ENCODE measurements at places on chromosomes 4 and X.

DNA sequence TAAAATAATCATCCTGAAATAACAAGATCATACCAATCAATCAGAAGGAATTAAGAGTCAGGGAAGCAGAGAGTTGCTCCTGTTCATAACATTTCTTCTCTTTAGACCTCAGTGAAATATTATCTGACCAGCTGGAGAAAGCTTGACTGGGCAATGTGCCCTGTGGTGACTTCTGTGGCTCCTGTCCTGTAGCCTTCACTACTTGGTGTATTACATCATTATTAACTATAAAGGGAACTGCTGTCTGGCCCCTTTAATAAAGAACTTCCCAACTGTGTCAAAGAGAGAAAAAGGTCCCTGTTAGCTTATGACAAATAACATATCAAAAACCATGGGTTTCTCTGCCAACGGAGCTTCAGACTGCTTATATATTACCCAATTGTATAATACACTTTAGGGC is 18.0 kb downstream of the OPHN1 start:
- DNase-seq: no peak

- DNase-seq: no peak
Measured at GRCh38 chrX:43469391-43470054, 186.6 kb upstream of the MAOA start.

- no peak for DNase-seq
Measured at GRCh38 chr4:101114936-101115372, 232.4 kb downstream of the PPP3CA start.

DNA sequence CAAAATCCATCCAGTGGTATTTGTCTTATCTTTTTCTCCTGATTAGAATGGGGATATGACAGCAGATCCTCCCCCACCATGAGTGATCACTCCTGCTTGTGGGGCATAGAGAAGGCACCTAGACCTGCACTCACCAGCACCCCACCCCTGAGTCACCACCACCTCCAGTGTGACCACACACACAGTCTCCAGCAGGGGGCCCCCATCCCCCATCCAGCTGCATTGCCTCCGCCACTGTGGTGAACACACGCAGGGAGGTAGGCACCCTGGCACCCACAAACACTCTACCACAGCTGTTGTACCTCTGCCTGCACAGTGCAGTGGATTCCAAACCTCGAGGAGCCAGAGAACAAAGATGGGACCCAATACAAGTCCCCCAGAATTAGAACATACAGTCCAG is 9.0 kb upstream of the MAGEA8 start:
- peak; percentile 7 for DNase-seq

- no peak for DNase-seq
Measured at GRCh38 chr4:124183231-124183630, 529.3 kb downstream of the ANKRD50 start.

GRCh38 chr4:161097821-161098220 is 1066.0 kb downstream of the FSTL5 start:
- no peak for DNase-seq

DNA sequence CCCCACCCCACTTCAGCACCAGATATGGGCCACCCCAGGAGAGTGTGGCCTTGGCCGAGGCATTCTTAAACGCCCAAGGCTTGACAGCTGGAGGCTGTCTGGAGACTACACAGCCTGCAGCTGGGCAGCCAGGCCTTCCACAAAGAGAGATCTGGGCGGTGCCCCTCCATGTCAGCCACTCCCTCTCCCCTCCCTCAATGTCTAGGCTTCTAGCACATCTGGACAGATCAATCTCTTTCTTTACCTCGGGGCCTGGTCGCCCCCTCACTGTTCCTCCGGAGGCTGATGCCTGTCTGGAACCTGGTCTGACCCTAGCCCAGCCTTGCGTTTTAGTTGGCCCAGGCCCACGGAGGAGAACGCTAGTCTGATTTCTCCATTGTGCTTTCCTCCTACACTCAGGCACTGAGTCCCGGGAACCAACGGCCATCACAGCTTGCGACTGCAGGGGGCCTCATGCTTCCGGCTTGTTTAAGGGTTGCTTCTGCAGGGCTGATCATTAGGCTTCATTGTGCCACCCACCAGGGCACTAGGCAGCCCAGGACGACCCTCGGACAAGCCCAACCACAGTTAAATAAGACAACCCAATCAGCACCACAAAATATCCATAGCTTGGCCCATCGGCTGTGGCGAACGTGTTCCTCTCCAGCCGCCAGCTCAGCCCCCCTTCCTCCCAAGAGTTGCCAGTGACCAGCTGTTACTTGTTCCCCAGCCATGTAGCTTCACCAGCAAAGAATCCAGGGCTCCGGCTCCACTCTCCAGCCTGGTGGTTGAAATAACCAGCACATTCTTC is 200.6 kb downstream of the BCOR start:
- DNase-seq: no peak

- DNase-seq: no peak
Measured at GRCh38 chr4:7779432-7779768, 160.3 kb downstream of the AFAP1 start.

DNA sequence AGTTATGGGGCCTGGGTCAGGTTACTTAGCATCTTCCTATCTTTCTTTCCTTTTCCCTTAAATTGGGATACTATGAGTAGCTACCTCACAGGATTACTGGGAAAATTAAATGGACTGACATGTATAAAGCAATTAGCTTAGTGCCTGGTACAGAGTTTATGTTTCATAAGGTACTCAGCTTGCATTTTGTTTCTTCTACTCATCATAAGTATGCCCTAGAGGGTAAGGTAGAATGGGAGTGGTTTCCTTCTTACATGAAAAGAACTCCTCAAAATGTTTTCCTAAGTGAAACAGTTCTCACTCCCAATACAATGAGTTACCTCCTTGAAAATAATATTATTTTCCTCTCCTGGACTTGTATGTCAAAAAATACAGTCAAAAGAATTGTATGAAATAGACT is 75.7 kb downstream of the NPFFR2 start:
- DNase-seq: no peak

DNA sequence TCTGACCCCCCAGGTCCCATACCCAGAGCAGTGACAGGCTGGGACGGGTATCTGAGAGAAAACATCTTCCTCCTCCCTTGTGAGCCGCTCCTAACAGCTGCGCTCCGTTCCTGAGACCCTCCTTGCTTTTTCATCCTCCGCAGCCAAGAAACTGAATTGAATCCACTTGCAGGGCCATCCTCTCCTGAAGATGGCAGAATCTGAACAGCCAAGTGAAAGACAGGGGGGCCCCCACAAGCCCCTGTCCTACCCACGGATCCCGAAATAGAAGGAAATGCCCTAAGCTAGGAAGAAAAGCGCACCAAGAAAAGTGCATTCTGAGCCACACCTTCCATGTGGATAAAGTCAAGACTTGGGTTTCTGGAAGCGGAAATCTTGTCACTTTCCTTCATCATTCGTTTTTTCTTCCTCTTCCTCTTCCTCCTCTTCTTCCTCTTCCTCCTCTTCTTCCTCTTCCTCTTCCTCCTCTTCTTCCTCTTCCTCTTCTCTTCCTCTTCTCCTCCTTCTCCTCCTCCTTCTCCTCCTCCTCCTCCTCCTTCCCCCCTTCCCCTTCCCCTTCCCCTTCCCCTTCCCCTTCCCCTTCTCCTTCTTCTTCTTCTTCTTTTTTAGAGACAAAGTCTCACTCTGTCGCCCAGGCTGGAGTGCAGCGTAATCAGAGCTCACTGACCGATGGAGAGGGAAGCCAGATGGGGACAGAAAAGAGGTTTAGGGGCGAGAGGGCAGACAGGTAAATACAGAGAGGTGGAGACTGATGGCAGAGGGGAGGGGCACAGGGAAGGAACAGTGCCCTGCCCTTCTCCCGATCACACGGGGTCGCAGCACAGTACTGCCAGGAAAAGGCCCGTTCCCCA is 86.0 kb upstream of the WWC2 start:
- no peak for DNase-seq

GRCh38 chr4:183657564-183657963 is 1.4 kb downstream of the RWDD4 start:
- no peak for DNase-seq

- DNase-seq: no peak
Measured at GRCh38 chrX:107714206-107714891, 61.2 kb downstream of the TSC22D3 start.

GRCh38 chr4:77100234-77100633 is 24.4 kb upstream of the CCNI start:
- DNase-seq: no peak

DNA sequence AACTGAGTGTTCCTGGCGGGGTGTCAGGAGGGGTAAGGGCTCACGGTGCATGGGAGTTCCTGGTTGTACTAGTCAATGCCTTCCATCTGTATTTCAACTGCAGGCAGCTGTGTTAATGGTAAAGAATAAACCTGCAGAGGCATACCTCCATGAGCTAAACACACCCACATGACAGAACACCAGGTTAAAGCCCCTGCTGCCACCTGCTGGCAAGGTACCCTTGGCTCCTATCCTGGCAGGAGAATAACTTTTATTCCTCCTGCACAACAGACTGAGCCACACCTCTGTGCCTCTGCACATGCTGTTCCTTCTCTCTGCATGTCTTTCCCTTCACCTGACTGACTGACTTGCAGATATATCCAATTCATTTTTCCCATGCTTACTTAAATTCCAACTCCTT is 11.1 kb downstream of the ITIH6 start:
- no peak for DNase-seq

- DNase-seq: no peak
Measured at GRCh38 chr4:15242021-15242420, 185.8 kb upstream of the C1QTNF7 start.

DNA sequence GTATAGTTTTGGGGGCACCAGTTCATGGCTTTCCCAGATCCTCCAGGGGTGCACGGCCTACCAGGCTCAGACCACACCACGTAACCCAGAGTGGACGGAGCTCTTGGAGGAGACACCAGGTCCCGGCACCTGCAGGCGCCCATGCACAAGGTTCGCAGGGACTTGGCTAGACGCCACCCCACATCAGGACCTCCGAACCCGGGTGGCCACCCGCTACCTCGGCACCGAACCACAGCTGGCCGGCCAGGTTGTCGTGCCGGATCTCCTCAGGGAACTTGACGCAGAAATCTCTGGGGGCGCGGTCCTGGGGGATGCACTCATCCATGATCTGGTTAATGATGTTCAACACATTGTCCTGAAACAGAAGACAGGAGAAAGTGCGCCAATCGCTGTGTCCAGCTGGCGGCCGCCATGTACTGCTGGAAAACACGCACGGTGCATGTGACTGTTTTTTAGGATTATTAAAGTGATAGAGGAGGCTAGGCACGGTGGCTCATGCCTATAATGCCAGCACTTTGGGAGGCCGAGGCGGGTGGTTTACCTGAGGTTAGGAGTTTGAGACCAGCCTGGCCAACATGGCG is 77.1 kb downstream of the ZFYVE28 start:
- DNase-seq: no peak

- DNase-seq: no peak
Measured at GRCh38 chr4:76874176-76874575, 23.8 kb downstream of the SOWAHB start.

Data from GM12864 (cell line).